Activated naive CD8-positive, alpha-beta T cell treated with anti-CD3 and anti-CD28 coated beads, Interleukin-2, amount 10 ng/mL, durations not matched to agents 7 days and 5 days (primary cell): ENCODE measurements at places on chromosomes 12 and 14.

DNA sequence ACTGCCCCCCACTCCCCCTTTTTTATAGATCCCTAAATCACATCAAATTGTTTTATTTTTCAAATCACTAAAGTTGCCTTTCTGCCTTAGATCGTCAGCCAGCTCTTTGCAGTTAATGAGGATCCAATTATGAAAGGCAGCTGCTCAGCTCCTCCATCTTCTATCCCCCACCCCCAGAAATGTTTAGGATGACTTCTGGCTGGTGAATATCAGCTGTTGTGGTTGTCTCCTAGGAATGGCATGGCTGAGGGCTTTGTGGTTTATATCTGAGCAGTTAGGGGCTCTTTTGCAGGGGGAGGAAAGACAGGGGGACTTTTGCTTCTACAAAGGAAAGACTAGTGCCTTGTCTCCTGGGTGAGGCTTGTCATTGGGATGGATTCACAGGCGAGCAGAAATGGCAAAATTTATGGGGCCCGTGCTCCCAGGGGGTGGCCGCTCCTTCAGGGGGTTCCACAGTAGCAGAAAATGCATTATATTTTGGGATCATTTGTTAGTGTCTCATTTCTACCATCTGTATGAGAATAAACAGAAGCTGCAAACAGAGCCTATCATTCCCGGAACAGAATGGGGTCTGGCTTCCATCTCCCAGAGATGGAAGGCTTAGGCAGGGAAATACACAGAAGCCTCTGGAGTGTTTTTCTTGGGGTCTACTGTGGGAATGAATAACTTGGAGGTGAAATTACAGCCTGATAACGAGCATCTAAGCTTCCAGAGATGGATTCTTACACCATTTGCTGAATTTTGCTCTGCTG lies 6.5 kb downstream of the JDP2 start:
- DNase-seq = no peak

- DNase-seq = no peak
Observed at GRCh38 chr12:98533723-98534251, 18.4 kb downstream of the TMPO start.

GRCh38 chr12:75120311-75120711 lies 89.3 kb downstream of the KCNC2 start:
- no peak for DNase-seq

DNA sequence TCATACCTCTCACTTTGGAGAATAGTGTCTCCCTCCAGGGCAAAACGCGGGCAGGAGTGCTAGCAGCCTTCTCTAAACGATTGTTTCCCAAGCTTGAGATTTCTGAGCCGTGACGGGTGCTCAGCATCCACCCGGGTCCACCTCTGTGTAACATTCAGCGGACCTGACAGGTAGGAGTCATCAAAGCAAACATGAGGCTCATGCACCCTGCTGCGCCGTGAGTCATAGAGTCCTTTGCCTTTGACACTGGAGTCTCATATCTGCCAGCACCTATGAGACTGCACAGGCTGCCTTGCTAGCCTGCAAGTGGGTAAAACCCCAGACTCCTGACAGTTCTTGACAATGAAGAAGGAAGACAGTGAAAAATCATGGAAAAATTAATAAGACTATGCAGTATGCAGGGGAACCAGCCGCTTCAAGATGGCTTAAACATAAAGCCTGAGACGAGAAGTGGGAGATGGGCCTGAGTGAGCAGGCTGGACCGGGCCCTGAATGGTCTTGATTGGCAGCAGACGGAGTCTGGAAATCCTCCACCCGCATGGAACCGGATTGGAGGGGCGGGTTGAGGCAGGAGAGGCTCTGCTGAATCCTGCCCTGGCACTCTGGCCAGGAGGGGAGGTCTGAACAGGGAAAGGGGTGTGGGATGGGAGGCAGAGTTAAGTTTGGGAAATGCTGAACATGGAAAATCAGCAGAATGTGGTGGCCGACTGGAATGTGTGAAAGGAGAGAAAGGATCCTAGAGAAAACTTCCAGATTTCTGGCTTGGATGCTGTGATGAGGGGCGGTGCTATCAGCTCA lies 54.2 kb downstream of the LGMN start:
- no peak for DNase-seq

- no peak for DNase-seq
Observed at GRCh38 chr12:4987076-4988046, 56.3 kb upstream of the KCNA5 start.

DNA sequence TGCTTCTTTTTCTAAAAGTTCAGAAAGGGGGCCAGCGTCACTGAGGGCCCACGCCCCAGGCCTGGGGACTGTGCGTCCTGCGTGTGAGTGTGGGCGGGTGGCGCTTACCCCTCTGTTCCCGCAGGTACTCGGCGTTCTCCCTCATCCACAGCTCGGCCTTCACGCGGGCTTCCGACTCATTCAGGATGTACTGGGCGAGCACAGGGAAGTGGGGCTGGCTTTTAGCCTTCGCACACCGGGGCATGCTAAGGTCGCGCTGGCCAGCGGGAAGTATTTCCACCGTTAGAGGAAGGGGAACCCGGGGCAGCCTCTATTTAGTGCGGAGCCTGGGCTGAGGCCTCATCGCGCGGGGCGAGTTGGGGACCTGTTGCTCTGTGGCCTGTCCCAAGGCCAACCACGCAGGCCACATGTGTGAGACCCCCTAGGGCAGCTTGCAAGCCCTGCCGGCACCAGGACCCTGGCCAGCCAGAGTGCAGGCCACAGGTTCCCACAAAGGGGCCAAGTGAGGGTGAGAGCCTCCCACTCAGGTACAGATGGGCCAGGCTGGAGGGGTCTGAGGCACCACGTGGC lies 29.2 kb upstream of the BTBD6 start:
- no peak for DNase-seq

DNA sequence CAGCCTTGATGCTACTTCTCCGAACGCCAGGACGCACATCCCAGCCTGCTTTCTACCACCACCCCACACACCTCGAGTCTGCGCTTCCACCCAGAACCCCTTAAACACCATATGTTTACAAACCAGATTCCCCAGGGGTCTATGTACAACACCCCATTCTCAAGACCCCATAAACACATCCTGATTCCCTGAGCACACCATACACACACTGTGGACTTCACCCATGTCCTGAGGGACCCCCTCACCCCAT lies 733 bp downstream of the TTC7B start:
- no peak for DNase-seq

DNA sequence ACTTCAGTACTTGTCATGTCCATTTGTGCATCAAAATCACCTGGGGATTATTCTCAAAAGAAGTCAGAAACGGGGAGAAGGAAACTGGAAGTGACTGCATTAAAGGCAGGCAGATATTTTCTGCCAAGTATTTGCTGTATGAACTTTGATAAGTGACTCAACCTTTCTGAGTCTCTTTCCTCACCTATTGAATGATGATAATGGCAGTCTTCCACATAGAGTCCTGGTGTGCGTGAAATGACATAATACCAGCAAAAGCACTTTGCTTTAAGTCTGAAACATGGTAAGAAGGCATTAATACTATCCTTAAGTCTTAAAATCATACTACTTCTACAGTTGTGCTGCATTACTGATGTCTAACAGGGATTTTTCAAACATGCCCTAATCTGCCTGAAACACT lies 278.5 kb downstream of the ADAMTS20 start:
- DNase-seq = no peak

DNA sequence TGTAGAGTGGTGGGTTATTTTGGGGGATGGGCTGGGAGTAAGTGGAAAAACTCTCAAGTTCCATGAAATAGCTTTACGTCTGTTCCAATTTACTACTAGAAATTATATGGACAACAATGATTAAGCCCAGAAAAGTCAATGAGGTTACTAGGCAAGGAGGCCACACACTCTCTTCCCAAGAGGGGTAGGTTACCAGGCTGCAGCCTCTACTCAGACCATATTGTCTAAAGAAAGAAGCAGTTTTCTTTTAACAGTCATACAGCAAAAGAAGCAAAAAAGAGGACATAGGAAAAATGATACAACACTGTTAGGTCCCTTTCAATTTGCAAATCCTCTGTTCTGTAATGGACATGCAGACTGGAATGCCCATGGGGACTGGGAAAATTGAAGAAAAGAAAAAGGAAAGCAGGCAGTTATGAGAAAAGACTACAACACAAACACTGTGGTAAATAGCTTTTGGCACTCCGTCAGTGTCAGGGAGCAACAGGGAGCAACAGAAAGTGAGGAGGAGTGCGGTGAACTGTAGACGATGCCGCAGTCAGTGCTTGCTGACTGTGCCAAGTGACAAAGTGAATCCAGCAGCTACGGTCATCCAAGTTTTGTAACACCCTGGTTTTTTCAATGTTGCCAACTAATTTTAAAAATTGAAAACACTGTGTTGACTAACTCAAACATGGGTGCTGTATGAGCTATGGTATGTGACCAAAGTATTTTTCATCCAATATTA lies 39.8 kb upstream of the HMGA2 start:
- no peak for DNase-seq

GRCh38 chr12:62481843-62482540 lies 15.4 kb downstream of the MON2 start:
- DNase-seq = no peak

DNA sequence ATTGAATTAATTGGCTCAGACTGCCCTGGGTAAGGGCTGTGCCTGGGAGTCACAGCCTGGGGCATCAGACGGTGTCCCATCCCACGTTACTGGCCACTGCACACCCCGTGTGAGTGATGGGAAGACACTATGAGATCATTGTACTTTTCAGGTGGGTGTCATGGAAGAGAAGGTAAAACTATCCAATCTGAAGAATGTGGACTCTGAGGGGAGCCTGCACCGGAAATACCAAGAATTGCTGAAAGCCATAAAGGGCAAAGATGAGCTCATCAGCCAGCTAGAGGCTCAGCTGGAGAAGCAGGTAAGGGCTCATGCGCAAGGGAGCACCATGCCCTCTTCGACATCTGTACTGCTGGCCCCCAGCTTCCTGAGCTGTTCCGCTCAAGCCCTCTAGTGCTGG lies 24.0 kb downstream of the PLEKHH1 start:
- DNase-seq = no peak

DNA sequence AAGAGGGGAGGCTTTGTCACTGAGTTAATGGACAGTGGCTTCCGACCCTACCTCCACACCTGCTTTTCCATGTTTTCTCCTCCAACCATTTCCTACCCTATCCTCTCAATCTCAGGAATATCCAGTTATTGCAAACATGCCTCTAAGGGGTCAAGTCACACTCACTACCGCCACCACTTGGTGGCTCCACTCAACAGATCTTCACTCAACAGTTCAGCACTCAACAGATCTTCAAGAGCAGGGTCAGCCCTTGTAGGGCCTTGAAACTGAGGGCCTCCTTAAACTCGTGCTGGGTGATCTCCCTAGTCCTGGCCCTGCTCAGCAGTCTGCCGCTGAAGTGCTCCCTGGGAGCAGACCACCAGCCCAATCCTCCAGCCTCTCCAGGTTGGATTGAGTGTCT lies 14.2 kb downstream of the ZNF641 start:
- no peak for DNase-seq

DNA sequence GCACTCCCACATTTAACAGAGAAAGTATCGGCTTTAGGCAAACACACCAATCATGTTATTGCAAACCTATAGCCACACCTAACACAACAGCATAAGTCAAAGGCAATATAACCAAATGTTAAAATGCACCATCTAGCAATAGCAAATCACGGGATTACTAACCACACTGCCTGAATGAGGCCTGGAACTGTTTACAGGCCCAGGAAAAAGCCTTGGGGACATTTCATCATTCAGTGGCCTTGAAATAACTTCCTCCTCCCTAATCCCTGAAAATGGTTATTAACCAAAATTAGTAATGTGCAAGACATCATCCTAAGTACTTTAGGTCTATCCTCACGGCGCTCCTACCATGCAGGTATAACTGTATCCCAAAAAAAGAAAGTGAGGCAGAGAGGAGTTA lies 2.3 kb downstream of the GALC start:
- no peak for DNase-seq

DNA sequence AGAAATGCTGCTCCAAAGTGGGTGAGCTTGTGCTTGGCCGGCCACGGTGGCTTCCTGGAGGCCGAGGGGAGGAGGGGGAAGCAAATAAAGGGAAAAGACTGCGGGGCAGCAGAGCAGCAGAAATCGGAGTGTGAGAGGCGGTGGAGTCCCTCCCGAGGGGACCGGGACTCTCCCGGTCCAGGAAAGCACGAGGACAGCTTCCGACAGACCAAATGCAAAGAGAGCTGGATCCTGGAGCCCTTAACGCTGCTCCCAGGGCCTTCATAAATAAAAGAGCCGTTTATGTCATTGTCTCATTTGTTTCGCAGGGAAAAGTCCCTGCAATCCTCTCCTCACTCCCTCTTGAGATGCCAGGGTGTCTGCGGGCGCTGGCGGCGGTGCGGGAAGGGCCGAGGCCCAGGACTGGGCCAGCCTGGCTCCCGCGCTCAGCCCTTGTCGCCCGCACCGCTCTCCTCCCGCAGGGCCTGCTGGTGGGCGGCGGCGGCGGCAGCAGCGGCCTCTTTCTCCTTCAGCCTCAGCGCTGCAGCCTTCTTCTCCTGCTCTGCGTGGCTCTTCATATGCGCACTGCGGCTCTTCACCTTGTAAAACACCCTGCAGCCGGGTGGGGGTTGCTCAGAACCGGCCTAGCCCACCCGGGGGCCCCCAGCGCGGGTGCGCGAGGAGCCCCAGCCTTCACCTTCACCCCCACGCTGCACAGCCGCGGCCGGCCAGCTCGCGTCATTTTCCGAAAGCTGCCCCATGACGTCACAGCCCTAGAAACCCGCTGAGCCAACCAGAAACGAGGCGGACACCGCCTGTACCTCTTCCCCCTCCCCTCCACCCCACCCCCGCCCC lies 4.5 kb upstream of the PNMA1 start:
- no peak for DNase-seq

DNA sequence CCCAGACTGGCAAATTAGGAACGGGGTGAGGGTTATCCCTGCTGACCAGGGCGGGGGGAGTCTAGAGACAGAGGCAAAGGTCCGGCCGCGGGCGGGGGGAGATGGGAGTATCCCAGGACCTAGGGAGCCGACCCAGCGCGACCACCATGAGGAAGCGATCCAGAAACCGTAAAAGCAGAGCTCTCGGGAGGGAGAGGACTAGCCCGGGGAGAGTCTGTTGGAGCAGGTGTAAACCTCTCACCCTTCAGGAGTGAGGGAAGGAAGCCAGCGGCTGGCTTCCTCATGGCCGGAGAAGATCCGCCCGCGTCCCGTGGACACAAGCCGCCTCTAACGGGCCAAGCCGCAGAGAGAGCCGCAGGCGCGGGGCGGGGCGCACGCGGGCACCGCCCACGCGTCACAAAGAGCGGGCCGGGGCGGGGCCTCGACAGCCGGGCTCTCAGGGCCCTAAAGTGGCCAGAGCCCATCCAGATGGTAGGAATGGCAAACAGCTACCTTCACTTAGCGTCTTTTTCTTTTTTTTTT lies at the start of gene ACRBP:
Gene ACRBP, minus strand, starts transcription at position 350 of the 522 bp plus-strand sequence. Its CDS starts 66 bp downstream, at position 284.
- DNase-seq = peak; percentile 64

- no peak for DNase-seq
Observed at GRCh38 chr12:8860165-8860961, 37.9 kb downstream of the A2ML1 start.

DNA sequence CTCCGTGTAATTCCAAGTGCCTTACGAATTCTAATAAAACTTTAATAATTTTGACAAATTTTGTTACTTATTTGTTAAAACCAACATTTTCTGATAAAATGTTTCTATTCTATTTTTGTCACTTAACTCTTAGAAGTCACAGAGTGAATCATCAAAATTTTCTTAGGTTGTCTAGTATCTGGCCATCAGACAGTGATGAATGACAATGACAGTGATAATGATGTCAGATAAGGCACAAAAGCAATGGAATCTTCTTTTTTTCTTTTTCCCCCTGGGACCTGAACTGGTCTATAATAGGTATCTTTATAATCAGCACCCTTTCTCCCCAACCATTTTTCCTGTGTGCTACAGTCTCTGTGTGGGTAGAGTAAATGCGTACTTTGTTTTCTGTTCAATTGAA lies 407.3 kb downstream of the SOX5 start:
- DNase-seq = no peak
